ENCODE measurements at places on chromosomes 2 and 18.

DNA sequence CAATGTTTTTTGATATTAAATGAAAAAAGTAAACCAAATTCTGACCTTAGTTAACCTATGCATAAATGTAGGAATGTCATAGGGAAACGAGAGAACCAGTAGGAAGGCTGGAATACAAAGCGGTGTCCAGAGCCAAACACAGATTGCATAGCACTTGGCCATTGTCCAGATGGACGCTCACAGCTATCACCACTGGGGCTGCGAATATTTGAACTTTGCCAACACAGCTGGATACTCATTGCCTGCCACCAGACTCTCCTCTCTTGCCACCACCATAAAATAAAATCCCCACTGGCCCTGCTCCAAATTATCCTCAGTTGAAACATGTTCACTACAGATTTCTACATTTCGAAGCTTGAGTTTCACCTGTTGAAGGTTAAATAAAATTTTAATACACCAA is 159.3 kb upstream of the GULP1 start:
- no peak for DNase-seq

- DNase-seq, result no peak
Measured at GRCh38 chr2:233772583-233772982, 5.5 kb upstream of the MROH2A start.

DNA sequence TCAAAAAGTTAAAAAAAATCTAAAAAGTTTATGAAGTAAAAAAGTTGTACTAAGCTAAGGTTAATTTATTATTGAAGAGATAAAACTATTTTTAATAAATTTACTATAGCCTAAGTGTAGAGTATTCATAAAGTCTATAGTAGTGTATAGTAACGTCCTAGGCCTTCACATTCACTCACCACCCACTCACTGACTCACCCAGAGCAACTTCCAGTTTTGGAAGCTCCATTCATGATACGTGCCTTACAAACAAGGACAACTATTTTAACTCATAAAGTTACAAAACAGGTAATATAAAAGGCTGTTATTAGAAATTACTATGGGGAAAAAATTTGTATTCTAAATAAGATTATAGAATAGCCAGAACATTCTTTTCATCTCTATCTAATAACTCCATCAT is 158.9 kb upstream of the FN1 start:
- DNase-seq, result no peak

DNA sequence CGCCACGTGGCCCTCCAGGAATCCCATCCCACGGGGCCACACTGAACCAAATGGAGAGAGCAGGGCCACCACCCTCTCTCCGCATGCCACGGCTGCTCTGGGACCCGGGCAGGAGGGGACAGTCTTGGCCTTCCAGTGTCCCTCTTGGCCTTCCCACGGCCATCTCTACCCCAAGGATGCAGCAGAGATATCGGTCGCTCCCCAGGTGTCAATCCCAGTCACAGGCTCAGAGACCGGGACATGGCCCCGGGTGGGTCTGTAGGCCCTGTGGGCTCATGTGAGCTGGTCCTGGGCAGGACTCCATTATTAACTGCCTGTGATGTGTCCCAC is 15.3 kb downstream of the CAPN10 start:
- no peak for DNase-seq

DNA sequence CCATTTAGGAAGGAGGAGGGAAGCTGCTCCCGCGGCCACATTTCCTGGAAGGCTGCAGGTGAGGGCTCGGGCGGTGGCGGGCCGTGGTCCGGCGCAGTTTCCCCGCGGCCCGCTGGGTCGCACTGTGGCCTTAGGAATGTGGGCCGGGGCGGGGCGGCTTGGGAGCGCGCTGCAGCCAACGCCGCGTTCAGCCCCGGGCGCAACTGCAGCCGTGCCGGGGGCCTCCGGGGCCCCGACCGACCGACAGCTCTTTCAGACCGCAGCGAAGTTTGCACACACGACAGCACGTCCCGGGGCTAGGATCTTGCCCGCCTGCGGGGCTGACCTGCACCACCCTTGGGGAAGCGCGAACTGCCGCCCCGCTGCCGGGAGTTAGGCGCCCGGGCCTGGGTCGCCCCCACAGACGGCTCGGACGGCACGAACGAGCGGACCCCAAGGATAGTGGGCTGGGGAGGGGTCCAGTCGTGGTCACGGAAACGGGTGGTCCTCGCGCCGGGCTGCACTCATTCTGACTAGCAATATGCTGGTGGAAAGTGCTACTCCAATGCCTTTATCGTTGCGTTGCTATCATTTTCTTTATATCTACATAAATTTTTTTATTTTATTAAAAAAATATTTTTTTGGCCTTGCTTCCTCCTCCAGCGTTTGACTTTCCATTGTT is 69.9 kb upstream of the DLX2 start:
- peak; percentile 61 for DNase-seq

DNA sequence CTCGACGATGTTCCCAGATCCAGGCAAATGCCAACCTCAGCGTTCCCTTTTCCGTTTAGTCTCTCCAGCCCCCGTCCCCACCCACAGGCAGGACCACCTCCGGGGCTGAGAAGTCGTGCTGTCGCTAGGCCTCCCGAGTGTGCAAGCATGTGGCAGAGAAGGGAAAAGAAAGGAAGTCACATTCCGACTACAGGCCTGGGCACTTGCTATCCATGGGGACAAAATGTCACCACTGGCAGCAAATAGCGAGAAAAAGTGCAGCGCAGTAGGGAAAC is 420 bp downstream of the PIGN start:
- DNase-seq, result no peak

DNA sequence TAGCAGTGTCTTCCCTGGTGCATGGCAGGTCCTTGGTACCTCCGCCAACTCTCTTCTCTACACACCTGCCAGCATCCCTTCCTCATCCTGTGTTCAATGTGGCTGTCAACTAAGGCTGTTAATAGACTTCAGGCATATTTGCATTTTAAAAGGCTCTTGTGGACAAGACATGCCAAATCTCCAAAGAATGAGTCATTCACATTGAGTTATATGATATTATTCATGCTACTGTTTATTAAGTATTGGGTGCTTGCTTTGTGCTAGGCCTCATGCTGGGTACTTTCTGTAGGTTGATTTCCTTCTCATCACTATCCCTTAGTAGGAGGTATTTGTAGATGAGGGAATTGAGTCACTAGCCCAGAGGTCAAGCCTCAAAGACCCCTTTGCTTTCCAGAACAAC is 5.2 kb downstream of the MYO1B start:
- DNase-seq, result no peak

GRCh38 chr2:65231121-65231520 is 3.5 kb downstream of the ACTR2 start:
- no peak for DNase-seq

- no peak for DNase-seq
Measured at GRCh38 chr2:86000938-86001312, 104.8 kb downstream of the POLR1A start.

GRCh38 chr2:228747483-228747882 is 523.6 kb downstream of the PID1 start:
- DNase-seq, result no peak

DNA sequence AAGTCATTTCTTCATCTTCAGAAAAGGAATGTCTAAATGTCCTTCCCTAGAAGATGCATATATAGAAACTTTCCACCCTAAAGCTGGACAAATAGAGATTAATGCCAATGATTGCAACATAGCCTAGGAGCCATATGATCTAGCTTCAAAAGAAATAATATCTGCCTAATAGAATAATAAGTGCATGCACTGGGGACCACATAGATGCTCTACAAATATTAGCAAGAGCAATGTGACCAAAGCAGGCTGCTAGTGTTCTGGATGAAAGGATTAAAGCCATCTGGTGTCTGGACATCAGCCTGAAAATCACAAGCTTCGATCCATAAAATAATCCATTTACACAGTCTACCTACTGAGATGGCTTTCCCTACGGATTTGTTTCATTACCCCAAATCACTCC is 280.1 kb upstream of the KLHL14 start:
- DNase-seq, result no peak

- DNase-seq, result no peak
Measured at GRCh38 chr2:60216452-60216995, 336.9 kb downstream of the BCL11A start.

DNA sequence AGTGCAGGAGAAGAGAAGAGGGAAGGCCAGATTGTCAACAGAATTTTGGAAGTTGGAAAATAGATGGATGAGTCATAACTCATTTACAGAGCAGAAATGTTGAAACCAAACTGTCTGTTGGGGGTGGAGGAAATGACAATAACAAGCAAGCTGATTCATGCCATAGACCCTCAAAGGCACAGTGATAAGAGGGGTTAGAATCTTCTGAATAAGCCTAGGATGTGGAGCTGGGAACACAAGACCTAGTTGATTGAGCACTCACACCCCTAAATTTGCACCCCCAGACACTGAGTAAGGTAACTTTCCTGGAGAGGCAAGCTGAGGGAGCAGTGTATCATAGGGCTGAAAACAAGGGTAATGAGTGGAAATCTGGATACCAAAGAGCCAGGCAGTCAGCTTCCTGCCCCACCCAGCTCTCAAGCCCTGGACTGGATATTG is 141.4 kb downstream of the SCG2 start:
- no peak for DNase-seq

DNA sequence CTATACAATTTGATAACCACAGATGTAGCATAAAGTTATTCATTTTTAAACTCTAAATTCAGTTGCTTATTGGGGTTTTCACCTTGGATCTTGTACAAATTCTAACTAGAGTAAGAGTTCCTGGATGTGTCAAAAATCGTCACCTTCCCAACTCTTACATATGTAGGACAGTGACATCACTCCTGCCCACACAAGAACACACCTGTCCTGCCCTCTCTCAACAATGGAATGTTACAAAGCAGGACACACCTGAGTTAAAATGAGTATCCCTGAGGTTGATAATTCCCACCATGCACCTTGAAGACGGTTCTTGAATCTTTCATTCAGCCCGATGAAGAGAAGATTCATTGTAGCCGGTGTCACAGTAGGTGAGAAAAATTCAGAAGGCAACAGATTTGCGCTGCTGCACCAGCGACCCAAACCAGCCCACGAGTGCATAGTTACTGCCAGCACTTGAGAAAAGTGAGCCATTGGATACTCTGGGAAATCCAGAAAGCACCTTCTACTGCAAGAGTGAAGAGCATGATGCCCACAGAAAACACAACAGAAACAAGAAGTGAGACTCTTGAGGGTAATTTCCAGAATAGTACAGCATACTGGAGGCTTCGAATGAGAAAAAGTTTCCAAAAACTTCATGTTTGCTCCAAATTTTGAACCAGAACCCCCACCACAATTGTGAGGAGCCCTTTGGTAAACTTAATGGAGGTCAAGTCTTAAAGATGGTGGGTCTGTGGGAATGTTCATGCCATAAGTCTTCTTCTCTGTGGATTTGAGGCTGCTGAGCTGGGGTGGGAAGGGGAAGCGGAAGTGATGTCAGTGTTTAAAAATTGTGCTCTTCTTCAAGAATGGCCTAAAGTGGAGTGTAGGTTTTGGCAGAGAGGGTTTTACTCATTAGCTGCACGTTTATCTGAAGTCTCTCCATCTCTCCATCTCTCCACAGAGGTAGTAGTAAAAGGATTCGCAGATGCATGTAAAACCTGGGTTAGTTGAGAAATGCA is 34.7 kb upstream of the ADAM23 start:
- no peak for DNase-seq

DNA sequence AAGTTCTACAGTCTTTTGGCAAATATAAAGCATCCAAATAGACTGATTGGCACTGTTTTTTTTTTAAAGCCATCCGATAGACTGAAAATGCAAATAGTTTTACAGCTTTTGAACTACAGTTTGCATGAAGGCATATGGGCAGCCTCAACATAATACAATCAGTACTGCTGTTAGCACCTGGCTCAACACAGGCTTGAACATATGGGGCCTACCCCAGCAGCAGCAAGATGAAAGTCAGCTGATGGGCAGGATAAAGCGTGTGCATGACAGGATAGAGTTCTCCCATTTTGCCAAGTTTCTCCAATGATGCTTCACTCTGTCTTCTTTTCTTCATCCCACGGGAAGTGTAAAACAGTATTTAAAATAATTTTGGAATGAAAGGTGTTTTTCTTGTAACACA is 1.3 kb upstream of the AKAIN1 start:
- DNase-seq, result no peak

DNA sequence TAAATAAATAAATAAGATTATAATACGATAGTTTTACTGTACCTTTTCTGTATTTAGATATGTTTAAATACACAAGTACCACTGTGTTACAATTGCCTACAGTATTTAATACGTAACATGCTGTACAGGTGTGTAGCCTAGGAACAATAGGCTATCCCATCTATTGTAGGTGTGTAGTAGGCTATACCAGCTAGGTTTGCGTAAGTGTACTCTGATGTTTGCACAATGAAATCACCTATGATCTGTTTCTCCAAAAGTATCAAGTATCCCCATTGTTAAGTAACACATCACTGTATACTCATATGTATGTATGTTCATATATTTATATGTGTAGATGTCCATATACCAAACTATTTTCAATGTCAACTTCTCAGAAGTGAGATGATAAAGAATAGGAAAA is 118.2 kb upstream of the RND3 start:
- no peak for DNase-seq

GRCh38 chr2:237874585-237875161 is 15.2 kb downstream of the RAMP1 start:
- no peak for DNase-seq

DNA sequence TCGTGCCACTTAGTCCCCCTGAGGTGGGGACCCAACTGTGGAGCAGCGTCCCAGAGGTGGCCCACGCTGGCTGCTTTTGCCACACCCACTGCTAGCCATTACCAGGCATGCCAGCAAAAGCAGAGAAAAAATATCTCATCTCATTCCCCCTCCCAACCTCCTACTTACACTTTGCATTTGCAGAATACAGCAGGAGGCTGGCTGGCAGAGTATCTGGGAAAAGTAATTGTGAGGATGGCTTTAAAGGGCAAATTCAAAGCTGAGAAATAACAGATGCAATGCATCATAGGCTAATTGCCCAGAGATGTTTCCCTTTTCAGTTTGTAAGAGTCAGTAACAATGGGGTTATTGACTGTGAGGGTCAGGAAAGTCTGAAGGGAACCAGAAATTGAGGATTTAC is 438.1 kb upstream of the DSEL start:
- DNase-seq, result no peak

DNA sequence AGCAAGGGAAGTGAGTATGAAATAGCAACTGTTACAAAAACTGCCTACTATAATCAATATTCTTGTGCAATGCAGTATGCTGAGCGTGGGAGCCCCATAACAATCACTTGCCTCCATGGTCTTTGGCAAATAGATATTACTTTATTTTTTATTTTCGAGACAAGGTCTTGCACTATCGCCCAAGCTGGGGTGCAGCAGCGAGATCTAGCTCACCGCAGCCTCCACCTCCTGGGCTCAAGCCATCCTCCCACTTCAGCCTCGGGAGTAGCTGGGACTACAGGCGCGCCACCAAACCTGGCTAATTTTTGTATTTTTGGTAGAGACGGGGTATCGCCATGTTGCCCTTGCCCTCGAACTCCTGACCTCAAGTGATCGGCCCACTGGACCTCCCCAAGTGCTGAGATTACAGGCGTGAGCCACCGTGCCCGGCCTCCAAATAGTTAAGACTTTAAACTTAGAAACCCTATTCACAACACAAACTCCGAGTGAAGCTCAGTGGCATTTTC is 1.2 kb upstream of the CCNT2 start:
- DNase-seq, result peak; percentile 4
